Hematopoietic multipotent progenitor cell treated with erythropoietin and hydrocortisone succinate and interleukin-3 and kit ligand, for 15 days (in vitro differentiated cells): ENCODE measurements at places on chromosomes 4 and X.

DNA sequence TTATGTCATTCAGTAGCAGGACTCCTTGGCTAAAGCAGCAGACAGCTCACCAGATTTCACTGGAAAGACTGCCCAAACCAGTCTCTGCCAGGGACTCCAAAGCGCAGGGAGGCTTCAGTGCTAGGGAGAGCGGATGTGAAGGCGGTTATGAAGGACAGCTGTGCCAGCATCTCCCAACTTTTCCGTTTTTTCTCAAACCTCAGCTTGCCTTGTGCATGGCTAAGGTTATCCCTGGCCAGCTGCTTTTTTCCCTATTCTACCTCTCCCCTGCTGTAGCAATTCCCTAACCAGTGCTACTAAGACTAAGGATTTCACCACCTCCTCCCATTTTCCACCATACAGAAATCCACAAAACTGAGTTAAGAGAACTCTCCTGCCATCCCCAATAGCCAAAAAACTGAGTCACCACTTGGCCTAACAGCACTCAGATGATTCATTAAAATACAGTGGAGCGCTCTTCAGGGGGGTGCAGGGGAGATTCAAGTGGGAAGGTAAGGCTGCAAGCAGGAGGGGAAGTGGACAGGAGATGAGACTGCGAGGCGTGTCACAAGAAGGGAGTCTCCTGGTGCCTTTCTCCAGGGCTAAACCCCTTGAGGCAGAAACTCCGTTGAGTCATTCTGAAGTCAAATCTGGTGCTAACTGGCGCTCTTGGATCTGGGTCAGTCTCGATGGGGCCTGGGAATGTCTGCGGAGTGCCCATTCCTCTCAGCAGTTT is 90.7 kb downstream of the PALLD start:
- no peak for DNase-seq

GRCh38 chrX:40867352-40867751 is 132.0 kb upstream of the MED14 start:
- no peak for DNase-seq

DNA sequence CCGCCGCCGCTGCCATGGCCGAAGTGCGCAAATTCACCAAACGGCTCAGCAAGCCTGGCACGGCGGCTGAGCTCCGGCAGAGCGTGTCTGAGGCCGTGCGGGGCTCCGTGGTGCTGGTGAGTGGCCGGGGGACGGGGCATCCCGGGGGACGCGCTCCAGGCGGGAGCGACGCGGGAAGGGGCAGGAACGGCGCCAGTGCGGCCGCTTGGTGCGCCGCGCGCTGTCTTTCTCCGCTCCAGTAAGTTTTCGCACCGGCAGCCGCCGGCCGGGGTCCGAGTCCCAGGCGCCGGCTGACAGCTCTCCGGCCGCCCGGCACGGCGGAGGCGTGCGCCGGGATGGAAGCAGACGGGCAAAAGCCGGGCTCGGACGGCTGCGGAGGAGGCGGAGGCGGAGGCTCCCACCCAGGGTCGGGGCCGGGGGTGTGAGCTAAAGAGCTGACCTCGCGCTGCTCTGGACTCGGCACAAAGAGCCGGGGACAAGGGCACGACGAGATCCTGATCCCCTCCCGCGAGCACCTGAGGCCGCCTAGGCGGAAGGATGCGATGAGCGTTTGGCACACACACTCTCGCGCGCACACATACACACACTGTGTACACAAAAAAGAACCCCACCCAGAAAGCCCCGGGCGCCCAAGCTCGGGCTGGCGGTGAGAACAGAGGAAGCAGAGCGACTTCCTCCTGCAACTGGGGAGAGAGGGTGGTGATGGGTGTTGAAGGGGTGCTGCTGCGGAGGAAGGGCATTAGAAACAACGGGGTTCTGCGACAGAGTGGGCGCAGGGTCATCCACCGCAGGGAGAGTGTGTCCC is 545 bp downstream of the DOCK11 start:
- DNase-seq: no peak

DNA sequence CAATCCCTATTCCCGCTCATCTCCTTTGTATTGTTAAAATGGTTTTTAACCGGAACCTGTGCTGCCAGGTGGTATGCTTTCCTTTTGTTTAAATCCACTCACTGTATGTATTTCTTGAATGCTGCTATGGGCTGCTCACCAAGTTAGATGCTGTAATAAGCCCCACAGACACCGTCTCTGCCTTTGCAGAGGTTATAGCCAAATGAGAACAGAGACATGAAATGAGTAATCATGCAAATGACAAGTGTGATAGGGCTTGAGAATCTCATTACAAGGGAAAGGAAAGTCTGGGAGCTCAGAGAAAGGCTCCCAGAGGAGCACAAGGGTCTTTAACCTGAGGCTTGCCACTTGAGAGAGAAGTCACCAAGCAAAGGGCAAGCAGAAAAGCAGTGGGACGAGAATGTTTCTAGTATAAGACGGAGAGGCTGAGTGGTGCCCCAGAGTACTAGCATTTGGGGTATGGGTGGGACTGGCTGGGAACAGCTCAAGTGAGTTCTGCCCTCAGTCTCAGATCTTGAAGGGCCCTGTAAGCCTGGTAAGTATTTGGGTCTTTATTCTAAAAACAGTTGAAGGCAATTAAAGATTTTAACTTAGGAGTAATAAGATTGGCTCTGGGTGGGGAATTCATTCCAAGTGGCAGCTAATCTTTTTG is 110.8 kb upstream of the H2AZ1 start:
- DNase-seq: no peak

DNA sequence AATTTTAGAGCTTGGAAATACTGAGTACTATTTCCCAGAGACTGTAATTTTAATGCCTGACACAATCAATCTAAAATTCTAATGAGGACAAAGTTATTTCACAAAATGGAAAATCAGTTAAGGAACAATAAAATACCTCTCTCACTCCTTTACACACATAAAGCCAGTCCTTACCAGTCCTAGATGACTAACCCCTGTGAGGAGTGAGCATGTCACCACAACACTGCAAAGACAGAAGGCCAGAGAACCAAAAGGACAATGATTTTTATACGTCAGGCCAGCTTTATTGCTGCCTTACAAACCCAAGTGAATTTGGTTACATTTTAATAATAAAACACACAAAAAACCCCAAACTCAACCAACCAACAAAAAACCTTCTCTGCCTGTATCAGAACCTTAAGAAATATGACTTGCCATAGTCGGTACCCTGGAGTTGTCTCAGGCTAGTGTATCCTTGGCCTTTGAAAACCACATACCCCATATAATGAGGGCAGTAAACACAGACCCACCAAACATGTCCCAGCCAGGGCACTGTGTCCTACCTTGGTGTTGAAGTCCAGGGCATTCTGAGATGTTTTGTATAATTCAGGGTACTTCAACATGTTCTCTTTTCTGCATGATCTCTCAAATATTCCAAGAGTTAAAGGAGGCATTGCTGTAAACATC is 57.6 kb downstream of the SHISA3 start:
- no peak for DNase-seq

- no peak for DNase-seq
These were observed 125.9 kb downstream of the NSUN7 start for GRCh38 chr4:40875507-40876150.

DNA sequence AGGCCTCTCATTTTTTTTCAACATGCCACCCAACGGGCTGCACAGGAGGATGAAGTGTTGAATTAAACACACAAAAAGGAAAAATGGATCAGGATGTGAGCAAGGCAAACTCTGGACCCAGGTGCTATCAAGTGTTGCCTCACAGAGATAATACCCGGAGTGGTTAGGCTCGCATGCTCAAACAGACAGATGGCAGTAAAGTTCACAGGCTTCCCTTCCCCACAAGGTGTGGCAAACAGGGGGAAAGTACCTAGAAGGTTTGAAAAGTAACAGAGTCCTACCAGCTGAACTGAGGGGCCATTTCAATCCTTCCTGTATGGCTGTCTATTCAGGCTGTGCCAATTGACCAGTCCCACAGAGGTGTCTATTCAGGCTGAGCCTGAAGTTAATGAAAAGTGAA is 123.9 kb upstream of the GC start:
- no peak for DNase-seq

DNA sequence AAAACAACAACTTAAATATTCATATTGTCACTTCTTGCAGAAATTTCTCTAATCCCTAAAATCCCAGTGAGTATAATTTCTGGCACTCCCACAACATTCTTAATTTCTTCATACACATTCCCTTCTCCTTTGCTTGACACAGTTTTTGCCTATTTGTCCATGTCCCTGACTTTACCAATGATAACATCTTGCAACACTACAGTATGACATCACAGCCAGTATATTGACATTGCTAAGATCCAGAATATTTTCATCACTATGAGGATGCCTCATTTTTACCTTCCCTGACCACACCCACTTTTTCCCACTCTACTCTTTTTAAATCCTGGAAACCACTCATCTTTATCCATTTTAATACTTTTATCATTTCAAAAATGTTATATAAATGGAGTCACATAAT is 292.3 kb upstream of the GK2 start:
- no peak for DNase-seq
